ENCODE measurements at places on chromosomes 3 and 15.

DNA sequence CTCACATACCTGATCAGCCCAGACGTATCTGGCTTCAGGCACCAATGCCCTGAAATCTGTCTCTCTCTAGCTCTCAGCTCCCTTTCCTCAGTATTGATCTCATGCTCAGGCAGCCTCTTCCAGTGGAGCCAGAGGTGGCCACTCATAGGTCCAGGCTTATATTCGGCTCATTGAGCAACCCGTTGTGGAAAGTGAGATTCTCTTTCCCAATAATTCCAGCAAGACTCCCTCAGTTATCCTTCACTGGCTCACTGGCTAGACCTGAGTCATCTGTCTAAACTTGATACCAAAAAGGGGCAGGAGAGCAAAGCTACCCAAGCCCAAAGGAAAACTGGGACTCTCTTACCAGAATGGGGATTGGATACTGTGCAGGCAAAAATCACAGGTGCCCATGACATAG lies 33.4 kb upstream of the FRMD4B start:
- no peak for DNase-seq

GRCh38 chr15:76339305-76340197 lies 3.0 kb downstream of the ISL2 start:
- no peak for DNase-seq

DNA sequence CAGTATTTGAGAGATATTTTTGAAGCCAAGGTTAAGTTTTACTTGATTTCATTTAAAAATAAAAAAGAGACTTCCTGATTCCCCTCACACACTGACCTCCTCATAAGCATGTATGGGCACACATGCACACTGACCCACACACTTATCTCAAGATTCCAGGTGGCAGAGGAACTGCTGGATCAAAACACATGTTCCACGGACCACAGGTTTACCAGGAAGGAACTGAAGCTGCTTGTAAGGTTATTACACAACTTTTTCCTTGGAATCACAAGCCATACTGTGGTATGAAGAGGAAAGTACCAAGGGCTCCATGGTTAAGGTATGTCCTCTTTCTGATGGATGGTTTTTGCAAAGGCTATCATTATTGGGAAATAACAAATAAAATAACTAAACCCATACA lies 7.5 kb downstream of the CLDN1 start:
- DNase-seq = no peak

GRCh38 chr3:160695915-160696327 lies 19.0 kb downstream of the ARL14 start:
- DNase-seq = no peak

DNA sequence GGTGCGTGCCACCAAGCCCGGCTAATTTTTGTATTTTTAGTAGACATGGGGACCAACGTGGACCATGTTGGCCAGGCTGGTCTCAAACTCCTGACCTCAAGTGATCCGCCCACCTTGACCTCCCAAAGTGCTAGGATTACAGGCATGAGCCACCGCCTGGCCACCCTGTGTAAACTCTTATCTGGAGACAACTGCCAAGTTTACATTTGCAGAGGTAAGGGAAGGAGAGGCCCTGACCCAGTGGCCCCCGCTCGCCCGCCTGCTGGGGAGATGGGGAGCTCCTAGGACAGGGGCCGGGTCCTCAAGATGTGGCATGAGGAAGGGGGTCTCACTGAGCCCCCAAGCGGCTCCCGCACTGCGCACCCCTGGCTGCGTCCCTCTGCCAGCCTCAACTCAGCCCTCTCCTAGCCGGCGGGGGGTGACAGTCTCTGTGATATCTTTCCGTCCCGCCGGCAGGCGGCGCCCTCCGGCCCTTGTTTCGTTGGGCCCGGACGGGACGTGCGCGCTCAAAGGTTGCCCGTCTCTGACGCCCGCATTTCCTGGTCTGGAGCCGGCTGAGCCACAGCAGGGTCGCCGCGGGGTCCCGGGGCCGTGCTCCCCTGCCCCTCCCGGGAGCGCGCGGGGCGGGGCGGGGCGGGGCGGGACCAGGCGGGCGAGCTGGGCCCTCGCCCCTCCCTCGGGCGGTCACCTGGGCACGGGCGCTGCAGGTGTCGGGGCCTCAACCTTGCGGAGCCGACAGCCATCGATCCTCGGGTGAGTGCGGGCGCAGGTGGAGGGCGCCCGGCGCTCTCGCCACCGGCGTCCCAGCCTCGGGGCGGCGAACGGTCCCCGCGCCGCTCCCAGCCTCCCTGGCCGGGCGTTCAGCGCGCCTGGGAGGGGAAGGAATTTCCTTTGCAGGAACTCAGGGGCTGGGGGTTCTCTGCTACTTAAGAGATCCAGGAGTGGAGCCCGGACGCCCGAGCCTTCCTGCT lies at the start of gene GPR160:
GPR160 (plus strand) TSS at position 533 of the 971 bp plus-strand sequence. CDS start 45,978 bp downstream, outside the sequence.
- DNase-seq = no peak

GRCh38 chr3:23256741-23257435 lies 53.8 kb downstream of the UBE2E2 start:
- no peak for DNase-seq

DNA sequence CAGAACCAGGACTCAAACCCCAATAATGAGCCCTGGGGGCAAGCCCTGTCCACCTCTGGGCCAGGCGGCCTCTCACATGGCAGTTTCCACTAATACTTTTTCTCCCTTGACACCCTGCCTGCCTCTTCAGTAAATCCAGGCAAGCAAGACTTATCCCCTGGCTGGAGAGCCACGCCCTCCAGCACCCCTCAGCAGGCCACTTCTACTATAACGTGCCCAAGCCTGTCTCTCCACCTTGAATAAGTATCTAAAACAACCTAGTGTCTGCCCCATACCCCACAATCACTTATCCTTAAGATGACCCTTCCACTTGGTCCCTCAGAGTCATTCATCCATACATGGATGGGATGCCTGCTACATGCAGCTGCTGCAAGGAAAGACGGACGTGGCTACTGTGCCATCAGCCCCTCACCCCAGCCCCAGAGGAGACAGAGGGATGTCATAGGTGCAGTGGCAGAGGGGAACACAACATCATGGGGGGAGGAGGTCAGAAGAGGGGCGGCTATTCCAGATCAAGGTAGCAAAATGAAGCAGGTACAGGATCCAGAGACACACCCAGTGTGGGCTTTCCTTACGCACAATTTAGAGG lies 63.4 kb downstream of the LRIG1 start:
- DNase-seq = no peak

DNA sequence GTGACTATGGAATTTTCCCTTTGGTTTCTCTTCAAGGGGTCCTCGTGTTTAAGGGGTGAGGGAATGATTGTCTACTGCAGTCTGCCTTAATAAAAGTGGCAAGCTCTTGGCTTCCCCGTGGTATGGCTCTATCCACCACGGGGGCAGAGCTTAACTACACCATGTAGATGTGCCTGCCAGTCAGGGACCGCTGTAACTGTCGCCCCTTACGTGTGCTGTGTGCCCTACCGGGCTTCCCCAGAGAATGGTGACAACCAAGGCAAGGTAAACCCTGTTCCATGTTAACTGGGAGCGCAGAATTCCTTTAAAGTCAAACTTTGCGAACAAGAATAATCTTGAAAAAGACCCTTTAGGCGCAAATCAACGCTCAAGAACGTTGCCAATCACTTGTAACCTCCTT lies 966 bp upstream of the C3orf80 start:
- no peak for DNase-seq

GRCh38 chr15:23773093-23773492 lies 86.0 kb upstream of the NDN start:
- DNase-seq = no peak

DNA sequence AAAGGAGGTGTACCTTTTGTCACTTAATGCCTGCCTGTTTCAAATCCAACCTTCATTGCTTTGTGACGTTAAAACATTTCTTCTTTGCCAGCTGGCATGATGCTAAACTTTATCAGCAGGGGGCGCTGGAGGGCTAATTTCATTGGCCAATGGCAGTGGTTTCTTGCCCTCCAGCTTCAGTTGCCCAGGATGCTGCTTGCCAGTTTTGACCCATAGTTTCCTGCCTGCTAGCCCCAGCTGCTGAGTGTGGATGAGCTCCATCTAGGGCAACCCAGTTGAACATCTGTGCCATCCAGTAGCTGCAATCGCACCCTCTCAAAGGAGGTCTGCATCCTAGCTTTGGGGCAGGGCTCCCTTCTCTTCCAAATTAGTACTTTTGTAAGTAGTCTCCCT lies 22.1 kb downstream of the ACKR2 start:
- DNase-seq = peak; percentile 24

DNA sequence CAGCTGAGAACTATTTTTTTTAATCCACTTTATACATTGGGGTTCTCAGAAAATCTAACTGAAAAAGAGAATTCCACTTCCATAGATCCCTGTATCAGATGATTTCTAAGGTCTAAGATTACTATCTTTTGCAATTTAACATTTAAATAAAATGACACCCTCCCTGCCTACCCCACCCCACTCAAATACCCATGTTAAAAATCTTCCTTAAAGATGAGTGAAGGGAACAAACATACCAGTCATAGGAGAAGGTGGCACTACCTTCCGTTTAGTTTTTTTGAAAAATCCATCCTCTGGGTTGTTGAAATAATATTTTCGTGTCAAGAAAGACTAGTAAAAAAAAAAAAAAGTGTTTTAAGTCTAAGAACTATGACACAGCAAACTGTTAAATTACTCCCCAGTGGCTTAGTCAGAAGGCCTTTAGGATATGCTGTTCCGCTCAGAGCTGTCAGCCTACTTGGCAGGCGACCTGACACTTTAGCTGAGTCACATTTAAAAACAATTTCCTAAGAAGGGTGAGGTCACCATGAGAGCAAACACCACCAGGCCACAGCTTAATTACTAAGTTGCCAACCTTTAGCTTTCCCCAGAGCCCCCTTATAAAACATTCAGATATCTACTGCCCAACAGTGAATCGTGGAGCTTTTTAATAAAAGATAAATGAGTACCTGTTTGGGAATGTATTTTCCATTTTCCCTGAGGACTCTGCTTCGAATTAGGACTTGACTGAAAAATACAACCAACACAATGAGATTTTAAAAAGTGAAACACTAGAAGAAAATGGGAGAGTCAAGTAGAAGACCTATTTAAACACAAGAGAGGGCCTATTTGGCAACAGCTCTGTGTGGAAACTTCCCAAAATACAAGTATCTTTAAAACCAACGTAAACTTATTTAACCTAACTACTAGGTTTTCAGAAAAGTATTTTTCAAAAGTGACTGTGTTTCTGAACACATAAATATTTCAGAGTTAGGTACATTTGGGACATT lies 9.6 kb downstream of the EMC3 start:
- DNase-seq = peak; percentile 79

DNA sequence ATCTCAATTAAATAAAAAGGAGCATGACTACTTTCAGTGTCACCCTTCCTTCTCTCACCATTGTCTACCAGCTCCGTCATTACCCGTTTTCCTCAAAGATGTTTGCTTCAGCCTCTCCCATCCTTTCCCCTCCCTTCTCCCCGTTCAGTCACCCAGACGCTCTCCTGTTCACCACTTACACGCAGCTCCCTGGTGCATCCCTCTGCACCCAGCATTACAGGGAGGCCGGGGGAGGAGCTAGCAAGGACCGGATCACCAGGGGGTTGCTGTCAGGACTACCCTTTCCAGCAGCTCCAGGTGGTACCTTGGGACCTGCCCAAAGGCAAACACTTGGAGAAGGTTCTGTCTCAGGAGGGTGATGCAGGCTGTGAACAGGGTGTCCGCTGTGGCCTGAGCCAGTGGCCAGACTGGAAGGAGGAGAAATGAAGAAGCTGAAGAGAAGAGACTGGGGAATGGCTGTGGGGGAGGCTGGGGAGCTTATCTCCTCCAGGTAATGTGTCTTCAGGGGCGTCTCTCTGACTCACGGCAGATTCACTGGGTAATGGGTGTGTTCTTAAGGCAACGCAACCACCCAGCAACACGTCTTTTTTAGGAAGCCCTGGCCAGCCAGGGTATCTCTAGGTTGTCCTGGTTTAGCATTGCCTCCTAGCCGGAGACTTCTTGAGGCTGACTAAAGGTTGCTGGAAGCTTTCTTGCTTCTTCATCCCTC lies 21.8 kb upstream of the BDH1 start:
- no peak for DNase-seq

DNA sequence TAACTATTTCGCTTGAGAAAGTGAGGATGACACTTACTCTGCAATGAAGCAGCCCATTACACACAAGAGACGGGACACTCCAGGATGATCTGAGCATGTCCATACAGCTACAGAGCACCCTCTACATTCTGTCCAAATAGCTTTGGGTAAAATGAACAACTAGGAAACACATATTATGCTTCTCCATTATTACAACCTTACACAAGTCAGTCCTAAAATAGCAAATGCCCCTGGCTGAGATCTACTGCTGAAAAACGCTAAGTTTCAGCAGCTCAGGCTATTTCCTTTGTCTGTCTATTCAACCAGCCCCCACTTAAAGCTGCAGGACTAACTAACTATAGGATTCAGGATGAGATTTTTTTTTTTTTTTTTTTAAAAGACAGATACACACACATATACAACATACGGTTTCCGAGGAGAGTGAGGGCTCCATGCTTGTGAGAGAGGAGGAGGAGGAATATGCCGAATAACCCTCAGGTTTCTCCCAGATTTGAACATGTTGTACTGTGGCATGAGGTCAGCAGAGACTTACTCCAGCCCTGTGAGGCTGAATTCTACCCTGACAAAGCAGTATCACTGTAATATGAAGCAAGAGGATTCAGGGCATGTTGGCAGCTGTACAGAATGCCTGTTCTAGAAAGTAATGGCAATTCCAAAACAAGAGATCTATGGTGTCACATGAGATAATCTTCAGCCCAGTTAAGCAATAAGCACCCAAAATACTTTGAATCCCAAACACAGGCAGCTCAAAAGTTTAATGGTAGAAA lies 117.3 kb upstream of the PLXND1 start:
- DNase-seq = peak; percentile 25

DNA sequence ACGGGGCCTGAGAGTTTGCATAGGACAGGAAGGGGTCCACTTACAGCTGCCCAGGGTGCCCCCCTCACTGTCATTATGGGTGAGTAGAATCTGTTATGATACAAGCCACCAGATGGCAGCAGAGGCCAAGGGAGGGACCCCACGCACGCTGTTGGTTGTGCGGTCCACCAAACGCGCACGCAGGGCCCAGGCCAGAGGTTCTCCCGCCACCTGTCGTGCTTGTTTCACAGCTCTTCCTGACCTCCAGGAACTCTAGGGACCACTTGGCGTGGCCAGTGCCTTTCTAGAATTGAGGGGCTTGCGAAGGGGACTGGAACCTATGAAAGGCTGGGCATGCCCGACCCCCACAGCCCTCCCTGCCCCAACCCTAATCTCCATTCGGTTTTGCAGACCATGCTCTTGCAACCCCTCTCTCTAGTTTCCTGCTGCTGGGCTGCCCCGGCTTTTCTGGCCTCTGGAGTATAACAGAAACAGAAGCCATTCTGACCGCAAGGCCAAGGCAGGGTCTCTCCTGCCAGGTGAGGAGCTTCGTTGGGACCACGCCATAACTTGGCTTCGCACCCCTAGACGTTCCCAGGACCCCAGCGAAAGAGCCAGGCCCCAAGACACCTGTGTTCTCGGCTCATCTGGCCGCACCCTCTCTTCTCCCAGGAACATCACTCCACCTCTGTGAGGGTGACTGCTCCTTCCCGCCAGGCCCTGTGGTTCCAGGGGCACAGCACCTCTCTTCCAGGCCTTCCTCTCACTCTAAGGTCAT lies 46.0 kb downstream of the ALDH1L1 start:
- DNase-seq = no peak

DNA sequence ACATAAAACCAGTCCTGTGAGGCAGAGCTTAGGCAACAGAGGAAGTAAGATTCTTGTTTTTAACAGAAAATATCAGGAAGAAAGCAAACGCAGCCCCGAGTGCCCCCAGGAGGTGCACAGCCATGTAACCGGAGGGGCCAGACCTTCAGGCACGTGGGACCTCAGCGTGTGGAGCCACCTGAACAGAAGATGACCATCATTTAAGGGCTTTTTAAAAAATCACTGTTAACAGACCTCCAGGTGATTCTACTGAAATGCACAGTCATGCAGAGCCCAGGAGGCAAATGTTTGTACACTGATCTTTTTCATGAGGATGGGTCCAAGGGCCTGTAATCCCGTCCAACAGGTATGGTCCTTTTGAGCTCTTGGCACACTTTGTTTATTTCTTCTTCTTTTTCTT lies 38.8 kb downstream of the SPG21 start:
- no peak for DNase-seq

Measured in HFF-Myc (cell line).